ENCODE measurements at places on chromosomes 1 and 21.
A peak's percentile ranks its signal among the peaks of the same experiment; 100 is the strongest.

GRCh38 chr1:116899529-116899928, 10.2 kb upstream of the PTGFRN start:
- DNase-seq = no peak

GRCh38 chr21:17128132-17128531, 384.7 kb upstream of the CXADR start:
- DNase-seq = no peak

DNA sequence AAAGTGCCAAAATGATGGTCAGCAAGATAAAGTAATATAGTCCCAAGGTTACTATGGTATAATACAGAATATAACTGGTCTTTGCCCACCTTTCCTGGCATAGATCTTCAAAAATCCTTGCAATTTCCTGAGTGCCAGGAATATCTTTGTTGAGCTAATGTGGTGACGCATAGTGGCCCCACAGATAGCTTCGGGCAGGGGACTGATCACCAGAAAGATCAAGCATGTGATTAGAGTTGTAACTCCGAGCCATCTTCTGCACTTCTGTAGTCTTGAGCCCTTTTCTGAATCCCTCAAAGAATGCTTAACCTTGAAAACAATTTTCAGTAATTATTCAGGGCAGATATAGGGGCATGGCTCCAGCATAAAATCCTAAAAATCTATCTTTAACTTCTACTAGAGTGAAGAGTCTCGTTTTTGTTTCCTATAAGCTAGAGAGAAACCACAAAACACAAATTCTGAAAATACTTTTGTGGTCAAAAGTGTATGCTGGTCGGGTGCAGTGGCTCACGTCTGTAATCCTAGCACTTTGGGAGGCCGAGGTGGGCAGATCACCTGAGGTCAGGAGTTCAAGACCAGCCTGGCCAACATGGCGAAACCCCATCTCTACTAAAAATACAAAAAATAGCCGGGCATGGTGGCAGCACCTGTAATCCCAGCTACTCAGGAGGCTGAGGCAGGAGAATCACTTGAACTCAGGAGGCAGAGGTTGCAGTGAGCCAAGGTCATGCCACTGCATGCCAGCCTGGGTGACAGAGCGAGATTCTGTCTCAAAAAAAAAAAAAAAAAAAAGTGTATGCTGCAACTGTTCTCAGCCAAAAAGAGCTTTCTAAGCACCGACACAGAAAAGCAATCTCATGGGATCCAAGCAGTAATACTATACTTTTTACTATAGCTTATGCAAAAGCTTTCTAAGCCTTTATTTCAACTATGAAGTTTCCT, 62.8 kb downstream of the NVL start:
- DNase-seq = peak; percentile 36

DNA sequence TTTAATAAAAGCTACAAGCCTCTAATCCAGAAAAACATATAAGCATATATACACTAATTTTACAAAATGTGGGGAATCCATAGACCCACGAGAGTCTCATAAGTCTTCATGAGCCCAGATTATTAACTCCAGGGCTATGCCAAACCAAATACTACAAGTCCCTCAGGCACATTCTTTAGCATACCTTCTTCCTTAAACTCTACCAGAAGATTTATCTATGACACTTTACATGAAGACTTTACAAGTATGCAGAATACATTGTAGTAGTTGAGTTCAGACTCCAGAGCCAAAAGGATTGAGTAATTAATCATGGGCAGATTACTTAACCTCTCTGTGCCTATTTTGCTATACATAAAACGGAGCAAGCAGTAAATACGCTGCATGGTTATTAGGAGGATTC, 793.7 kb upstream of the ADGRL2 start:
- DNase-seq = no peak

DNA sequence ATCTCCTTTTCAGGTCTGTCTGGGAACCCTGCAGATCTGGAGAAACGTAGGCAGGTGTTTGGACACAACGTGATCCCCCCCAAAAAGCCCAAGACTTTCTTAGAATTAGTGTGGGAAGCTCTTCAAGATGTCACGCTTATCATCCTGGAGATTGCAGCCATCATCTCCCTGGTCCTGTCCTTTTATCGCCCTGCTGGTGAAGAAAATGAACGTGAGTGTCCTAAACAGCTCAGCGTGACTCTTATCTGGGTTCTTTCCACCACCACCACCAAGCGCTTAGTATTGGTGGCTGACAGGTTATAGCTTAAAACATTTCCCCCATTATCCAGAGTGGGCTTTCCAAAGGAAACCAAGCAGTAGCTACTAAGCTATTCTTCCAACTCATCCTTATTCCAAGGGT, 66.8 kb upstream of the LAX1 start:
- no peak for DNase-seq

GRCh38 chr1:107535091-107535490, 394.3 kb downstream of the NTNG1 start:
- DNase-seq = no peak

All from activated CD4-positive, alpha-beta T cell treated with anti-CD3 and anti-CD28 coated beads, Interleukin-2, Interleukin-6, amounts not matched to agents 100 ng/mL and 50 ng/mL, durations not matched to agents 16 hours and 8 hours (primary cell).